ENCODE measurements at places on chromosomes 2 and 18.

DNA sequence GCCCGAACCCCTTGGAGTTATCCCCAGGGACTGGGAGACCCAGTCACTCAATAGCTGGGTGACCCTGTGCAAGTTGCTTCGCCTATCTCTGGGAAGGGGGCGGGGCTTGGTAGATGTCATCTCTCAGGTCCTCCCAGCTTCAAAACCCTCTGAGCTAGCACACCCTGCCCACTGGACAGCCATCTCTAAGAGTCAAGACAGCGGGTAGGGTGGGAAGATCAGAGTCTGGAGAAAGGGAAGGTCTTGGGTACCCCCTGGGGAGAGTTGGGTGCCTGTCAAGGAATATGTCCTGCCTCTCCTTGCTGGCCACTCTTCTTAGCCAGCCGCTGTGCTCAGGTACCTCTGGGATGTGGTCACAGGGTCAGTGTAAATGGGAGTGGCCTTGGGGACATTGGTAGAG lies 8.0 kb downstream of the GLI2 start:
- no peak for DNase-seq

DNA sequence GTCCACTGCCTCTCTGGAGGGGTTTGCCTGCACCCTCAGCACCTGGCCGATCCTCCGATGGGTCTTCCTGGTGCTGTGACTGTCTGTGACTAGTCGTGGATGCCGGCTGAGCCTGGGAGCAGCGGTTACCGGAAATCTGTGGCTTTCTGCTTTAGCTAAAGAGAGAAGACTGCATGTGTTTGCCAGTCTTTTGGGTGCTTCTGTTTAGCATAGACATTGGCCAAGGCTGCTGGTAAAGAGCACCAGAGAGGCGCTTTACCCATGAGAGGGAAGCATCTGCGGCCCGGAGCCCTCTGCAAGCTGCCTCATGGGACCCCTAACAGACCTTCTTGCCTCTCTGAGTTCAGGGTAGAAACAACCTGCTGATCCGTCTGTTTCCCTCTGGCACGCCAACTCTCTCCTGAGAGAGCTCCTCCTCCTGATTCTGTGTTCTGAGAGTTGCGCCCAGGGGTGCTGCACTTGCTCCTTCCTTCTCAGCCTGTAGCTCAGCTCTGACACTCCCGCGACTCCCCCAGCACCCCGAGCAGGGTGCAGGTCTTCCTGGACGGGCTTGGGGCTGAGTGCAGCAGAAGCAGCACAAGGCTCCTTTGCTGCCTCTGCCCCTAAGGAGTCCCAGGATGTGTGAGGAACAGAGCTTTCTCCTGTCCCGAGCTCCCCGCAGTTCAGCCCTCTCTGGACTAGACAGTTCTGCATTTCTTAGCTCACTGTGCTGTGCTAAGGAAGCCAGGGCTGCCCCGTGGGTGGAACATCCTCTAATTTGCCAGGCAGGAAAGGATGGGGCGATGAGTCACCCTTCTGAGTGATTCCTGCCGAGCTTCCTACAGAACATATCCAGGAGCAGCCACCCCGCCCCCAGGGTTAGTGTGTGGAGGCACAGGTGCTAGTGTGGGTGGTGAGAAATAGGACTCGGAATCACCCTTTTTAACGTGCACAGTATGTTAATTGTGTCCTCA lies 203.2 kb downstream of the SH3RF3 start:
- DNase-seq = peak; percentile 95

DNA sequence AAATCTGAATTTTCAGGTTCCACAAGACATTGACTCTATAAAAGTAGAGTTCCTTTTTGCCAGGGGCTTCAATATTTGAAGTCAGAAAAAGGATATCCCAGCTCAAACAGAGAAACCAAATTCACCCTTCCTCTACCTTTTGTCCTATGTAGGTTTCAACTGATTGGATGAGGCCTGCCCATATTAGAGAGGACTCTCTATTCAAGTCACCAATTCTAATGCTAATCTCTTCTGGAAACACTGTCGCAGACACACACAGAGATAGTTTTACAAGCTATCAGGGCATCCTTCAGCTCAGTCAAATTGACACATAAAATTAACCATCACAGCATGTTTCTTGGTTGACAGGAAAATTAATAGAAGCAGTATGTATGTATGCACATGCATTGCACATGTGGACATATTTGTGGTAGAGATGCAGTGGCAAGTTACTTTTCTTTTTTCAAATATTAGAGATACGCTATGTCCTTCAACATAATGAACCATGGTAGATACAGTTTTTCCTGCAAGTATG lies 207.1 kb downstream of the RAD51AP2 start:
- no peak for DNase-seq

GRCh38 chr2:26672818-26673393 lies 19.6 kb upstream of the KCNK3 start:
- no peak for DNase-seq

GRCh38 chr2:222701721-222702131 lies 30.3 kb downstream of the MOGAT1 start:
- DNase-seq = no peak

DNA sequence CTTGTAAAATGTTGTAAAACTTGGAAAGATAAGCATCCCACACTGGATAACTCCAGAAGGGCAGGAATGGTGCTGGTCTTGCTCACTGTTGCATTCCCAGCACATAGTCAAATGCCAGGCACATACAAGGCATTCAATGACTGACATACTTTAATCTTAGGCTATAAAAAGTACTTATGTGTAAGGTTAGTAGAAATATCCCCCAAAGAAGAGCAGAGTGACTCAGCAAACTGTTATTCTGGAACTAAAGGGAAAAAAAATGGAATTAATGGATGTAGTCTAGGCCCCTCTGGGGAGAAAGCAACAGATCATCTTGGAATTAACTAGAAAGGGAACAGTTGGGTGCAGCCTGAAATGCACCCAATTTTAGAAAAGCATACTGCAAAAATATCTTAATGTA lies 9.0 kb downstream of the ZBTB14 start:
- peak; percentile 21 for DNase-seq

- peak; percentile 61 for DNase-seq
Measured at GRCh38 chr2:105375001-105375561, 23.8 kb downstream of the FHL2 start.

GRCh38 chr2:202627042-202627441 lies 7.7 kb upstream of the FAM117B start:
- no peak for DNase-seq

GRCh38 chr18:68498185-68498584 lies 216.7 kb downstream of the TMX3 start:
- DNase-seq = no peak

DNA sequence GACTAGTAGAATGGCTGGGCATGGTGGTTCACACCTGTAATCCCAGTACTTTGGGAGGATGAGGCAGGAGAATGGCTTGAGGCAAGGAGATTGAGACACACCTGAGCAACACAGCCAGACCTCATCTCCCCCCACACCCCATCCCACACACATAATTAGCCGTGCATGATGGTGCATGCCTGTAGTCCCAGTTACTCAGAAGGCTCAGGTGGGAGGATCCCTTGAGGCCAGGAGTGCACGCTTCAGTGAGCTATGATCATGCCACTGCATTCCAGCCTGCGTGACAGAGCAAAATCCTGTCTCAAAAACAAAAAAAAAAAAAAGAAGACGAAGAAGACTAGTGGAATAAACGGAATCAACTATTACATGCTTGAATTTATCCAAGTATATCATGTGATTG lies 150.0 kb downstream of the STK39 start:
- no peak for DNase-seq

- DNase-seq = no peak
Measured at GRCh38 chr2:237911363-237912017, 52.1 kb downstream of the RAMP1 start.

GRCh38 chr2:212477571-212477970 lies 61.0 kb downstream of the ERBB4 start:
- no peak for DNase-seq

GRCh38 chr2:24908461-24908901 lies 11.6 kb downstream of the ADCY3 start:
- no peak for DNase-seq

- DNase-seq = no peak
Measured at GRCh38 chr2:163465440-163465839, 270.4 kb downstream of the FIGN start.

DNA sequence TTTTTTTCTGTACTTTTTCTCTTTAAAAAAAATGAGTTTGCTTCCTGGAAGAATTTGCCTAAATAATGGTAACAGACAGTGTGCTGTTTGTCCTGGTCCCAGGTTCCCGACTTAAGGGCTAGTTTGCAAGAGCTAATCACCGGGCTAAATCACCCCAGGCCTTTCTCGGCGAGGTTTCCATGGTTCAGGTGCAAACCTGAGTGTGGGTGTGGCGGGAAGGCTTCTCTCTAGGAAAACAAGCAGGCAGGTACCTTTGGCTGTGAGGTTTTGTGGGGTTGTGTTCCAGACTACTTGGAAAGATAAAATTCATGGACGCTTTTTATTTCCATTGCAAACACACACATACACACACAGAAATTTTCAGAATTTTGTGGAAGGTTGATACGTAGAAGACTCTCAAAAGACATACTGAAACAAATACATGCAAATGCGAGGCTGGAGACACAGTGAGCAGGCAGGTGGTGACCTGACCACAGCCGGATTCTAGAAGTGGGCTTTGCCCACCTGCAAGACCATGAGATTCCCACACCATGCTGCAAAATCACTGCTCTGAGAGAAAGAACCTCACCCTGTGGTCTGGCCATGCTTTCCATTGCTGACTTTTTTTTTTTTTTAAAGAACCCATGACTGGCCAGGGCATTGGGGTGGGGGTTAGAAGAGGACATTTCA lies 815 bp downstream of the CNDP1 start:
- no peak for DNase-seq

DNA sequence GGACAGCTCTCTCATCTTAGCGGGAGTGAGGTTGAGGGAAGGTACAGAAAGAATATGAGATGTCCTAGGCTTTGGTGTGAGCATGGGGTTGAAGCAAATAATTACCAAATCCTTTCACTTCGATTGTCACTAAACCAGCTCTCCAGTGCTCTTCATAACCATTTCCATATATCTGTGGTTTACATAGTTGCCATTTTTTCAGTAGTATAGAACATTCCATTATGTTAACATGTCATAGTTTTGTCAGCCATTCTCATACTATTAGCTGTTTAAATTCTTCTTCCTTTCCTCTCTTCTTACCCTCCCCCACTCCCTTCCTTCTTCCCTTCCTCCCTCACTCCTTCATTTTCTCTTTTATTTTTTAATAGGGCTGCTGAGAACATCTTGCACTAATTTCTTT lies 205.9 kb downstream of the BABAM2 start:
- DNase-seq = peak; percentile 89

DNA sequence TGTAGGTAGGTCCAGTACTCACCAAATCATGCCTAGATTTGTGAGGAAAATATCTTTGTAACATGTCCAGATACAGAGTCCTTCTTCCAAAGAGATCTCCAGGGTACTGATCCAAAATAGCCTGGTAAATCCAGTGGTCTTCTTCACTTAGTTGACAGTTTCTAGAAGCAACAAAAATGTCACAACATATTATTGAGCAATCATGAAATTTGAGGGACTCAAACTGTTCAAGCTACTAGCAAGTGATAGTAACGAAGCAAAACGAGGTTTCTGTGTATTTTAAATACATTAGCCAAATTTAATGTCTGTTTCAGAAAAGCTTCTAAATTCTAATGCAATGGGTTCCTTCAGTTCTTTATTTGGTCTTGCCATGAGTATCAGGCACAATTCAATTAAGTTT lies 142.8 kb downstream of the CCDC148 start:
- DNase-seq = no peak

DNA sequence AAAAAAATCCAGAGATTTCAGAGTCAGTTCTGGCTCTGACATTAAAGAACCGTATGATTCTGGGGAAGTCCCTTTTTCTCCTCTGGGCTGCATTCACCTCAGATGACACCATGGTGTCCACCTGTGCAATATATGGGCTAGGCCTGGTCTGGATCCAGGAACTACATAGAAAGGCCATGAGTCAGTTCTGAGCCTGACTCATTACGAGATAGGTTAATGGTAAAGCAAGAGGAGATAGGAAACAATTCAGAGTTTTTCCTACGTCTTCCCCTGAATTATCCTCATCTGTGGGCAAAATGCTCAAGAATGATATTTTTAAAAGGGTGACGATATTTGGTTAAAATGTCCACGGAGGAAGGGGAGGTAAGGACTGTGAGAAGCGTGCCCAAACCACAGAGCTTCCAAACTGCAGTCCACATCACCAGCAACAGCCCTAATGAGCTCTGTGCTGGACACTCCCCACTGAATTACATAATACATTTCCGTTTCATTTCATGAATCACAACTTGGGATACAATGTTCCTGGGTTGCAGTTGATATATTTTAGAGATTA lies 180.1 kb upstream of the OSR1 start:
- DNase-seq = peak; percentile 70

DNA sequence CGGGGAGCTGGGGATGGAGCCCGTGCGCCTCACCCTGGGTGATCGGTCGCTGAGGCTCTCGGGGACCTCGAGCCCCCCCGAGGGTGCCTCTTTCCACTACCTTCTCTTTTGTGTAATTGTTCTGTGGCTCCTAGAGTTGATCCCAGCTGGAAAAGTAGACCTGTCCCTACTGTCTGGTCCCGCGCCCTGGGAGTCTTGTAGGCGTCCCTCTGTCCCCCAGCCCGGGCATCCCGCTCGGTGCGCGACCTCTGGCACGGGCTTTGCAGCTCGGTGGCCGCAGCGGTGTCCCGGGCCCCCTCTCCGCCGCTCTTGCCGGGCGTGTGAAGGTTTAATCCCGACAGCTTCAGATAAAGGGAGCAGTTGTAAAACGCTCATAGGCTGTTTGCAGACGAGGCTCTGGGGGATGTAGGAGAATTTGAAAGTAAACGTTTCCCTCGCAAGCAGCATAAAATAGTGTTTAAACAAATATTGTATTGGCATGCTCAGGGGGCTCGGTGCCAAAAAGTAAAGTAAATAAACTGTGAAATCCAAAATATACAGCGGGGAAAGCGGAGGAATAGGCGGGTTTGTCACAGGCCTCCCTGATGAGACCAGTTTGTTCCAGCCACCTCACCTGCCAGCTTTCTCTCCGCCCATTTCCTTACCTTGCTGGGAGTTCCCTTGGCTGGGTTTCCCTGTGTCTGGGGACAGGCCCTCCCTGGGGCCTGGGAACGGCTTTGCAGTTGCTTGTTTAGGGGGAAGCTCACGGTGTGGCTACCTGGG lies 1.9 kb downstream of the GLI2 start:
- peak; percentile 76 for DNase-seq

- DNase-seq = peak; percentile 47
Measured at GRCh38 chr2:46448641-46449040, 30.7 kb upstream of the TMEM247 start.

DNA sequence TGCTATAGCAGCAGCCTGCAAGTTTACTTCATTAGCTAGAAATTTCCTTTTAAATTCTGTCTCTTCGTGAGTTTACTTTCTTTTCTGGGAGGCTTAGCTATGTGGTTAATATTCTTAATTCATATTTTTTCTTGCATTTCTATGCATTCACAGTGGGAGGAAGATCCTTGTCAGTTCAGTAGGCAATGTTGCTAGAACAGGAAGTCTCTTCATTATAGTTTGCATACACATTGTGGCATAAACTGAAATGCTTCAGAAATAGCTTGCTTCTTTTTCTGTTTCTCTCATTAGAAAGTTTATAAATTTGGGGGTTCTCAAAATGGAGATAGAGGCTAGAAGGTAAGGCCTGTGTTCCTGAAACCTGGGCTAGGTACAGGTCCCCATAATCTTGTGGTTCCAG lies 8.1 kb upstream of the ARHGAP15 start:
- no peak for DNase-seq
